Activated CD8-positive, alpha-beta memory T cell treated with anti-CD3 and anti-CD28 coated beads, Interleukin-2, amount 10 ng/mL, durations not matched to agents 7 days and 5 days (primary cell): ENCODE measurements at places on chromosomes 3 and 15. TPM values are rescaled to one million over a fixed set of nuclear protein-coding genes. Genes with fewer than 3 reads are reported as not detected.

DNA sequence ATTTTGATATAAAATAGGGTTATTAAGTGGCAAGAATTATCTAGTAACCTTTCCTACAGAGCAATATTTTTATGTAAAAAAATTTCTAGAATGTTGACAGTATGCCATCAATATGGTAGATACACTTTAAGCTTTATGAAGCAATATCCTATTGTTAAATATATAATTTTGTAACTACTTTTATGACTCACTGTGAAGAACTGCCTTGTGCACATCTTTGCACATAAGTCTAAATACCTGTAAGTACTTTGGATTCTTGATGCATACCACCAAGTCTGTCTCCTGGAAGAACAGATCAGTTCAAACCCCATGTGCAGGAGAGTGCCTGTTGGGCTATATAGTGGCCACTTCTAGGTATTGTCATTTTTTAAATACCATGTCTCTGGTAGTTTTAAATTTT is 205.7 kb upstream of the EIF1B start:
- DNase-seq: no peak

DNA sequence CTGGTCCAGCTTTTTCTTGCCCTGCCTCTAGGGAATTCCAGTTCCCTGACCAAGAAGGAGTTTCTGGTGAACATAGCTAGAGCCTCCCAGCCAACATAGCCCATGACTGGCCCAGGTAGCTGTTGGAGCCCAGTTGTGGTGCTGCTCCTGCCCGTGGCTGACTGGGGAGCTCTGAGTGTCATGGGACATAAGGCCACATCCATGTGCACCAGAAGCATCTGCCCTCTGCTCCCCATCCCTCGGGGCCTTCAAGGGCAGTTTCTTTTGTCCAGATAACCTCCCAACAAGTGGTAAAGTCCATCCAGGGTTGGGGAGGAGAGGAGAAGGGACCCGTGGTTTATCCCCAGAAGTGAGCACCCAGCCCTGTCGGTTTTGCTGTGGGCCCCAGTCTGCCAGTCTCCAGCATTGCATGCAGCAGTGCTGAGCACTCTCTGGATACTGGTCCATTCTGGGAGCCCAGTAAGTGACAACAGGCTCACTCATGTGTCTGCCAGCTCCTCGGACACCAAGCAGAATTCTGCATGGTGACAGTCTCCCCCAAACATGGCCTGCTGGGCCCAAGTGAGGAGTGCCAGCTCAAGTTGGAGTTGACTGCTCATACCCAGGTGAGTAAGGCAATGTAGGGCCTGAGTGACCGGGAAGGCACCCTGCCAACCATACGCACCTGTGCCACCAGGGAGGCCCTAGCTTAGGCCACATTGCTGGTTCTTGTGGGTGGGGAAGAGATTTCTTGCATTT is 28.8 kb downstream of the ACAA1 start:
- peak; percentile 37 for DNase-seq

GRCh38 chr3:123157209-123157597 is 44.5 kb upstream of the SEC22A start:
- DNase-seq: peak; percentile 31

Gene PLAAT1
- total RNA-seq: not detected

DNA sequence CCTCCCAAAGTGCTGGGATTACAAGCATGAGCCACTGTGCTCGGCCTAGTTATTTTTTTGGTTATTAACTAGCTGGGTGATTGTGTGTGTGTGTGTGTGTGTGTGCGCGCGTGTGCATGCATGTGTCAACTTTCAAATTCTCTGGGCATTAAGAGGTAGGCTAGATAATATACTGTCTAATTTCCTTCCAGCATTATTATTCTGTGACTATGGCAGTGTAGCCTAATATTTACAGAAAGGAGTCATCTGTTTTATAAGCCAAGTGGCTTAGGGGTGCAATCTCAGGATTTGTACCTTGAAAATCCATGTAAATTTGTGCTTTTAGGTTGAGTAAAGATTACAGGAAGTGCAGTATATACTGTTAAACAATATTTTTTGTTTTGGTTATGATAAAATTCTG is 85.1 kb upstream of the ZBTB20 start:
- no peak for DNase-seq

GRCh38 chr3:124372775-124373174 is 357.5 kb upstream of the UMPS start:
- DNase-seq: no peak

DNA sequence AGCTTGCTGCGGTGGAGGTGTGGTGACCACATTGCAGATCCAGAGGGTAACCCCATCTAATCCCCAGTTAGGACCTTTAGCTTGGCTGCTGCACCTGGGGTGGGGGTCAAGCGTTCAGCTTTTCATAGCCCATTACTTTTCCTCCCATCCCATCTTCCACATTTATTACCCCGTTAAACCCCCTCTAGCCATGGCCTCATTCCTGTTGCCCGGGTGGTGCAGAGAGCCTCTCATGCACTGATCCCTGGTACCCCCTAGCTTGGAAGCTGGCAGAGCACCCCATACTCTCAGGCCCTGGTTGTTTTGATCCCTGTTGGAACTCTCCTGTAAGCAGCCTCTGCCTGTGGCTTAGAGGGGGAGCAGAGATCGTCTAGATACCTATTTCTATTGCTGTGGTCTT is 20.8 kb downstream of the CDAN1 start:
- no peak for DNase-seq

- no peak for DNase-seq
Measured at GRCh38 chr3:81382470-81382869, 379.0 kb downstream of the GBE1 start.

Gene CIB2
- 1.2 TPM for total RNA-seq
